ENCODE measurements at places on chromosomes 16 and 17. TPM values are rescaled to one million over a fixed set of nuclear protein-coding genes. Genes with fewer than 3 reads are reported as not detected.

GRCh38 chr17:78358538-78359320 is 1.1 kb downstream of the SOCS3 start:
- peak; percentile 56 for DNase-seq

DNA sequence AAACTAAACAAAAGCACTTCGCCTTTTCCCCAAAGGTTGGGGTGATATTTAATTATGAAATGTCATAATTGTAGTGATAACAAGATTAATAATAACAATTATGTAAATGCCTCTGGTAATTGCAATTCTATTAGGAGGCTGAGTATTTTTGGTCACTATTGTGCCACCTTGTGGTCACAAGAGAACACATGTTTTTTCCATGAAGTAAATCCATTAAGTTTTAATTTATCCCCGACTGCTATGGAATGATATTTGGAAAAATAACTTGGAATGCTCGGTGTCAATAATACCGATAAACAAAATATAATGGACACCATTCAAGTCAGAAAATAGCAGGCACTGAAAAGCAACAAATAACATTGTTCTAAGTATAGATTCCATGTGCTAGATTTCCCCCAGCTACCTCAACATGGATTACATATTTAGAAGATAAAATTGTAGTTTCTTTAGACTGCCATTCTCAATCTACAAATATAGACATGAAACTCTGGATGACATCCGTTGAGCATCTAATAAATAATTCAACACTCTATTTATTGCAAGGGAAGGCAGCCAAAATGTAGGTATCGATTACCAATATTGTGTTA is 25.0 kb upstream of the KCNJ2 start:
- DNase-seq, result peak; percentile 73

DNA sequence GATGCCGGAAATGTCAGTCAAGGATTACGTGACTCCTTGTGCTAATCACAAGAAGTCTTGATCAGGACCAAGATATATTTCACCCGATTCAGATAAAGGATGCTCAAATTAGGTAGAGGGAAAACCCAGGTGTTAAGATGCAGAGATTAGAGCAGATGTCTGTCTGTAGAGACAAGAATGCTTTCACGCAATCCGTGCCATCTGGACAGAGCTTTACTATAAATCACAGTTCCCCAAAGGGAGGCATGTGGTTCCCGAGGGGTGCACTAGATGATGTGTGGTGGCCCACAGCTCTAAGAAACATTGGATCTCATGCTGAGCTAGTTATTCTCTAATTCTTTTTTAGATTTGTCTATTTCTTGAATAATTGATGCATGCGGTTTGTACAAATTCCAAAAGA is 9.8 kb upstream of the MAP3K14 start:
- no peak for DNase-seq

Gene CASKIN2
- 8.3 TPM for total RNA-seq

- no peak for DNase-seq
Observed at GRCh38 chr17:16922386-16923096, 49.4 kb downstream of the TNFRSF13B start.

DNA sequence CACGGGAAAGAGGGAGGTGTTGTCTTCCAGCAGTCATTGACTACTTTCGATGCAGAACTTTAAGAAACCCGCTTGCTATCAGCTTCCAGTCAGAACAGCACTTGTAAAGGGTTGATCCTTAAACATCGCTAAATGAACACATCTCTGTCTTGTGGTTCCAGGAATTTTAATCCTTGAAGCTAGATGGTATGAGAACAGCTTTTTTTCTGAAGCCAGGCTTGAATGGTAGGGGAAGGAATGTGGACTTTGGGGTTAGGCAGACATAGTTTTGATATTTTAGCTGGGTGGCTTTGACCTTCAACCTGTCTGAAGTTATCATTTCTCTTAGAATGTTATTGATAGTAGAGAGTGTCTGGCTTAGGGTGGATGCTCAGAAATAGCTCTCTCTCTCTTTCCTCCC is 81.1 kb downstream of the RGS9 start:
- DNase-seq, result no peak

GRCh38 chr17:18987230-18987610 is 17.3 kb downstream of the FAM83G start:
- DNase-seq, result no peak

Gene MPV17L
- total RNA-seq, result 0.66 TPM

DNA sequence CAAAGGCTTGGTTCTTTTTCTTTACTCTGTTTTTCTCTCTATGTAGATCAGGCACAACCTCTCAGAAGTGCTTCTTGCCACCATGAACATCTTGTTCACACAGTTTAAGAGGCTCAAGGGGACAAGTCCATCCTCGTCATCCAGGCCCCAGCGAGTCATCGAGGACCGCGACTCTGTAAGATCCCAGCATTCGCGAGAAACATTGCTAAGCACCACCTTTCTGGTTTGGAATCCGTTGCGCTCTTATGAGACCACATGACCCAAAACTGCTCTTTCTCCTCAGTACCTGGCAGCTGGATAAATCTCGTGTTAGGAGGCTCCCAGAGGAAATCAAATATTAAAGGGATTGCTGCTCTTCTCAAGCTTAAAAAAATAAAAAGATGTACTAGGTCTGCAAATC is 23.3 kb upstream of the SLC12A3 start:
- no peak for DNase-seq

DNA sequence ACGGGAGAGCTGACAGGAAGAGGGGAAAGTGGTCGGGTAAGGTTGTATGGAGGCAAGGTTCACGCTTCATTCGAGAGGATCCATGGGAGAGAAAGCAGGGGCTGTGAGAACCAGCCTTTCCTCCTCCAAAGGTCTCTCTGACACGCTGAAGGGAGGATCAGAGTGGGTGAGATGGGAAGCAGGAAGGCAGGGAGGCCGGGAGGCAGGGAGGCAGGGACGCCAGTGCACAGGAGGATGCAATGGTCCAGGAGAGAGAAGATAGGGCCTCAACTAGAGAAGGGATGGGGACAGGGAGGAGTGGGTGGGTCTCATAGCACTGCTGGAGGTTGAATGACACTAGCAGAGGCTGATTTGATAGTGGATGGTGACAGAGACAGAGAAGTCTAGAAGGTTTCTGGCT is 54.1 kb downstream of the PIMREG start:
- DNase-seq, result no peak

GRCh38 chr16:58755989-58756649 is 22.0 kb upstream of the GOT2 start:
- peak; percentile 74 for DNase-seq

Gene GRB7
- under 0.01 TPM for total RNA-seq

GRCh38 chr17:74769856-74770497 is 6.2 kb downstream of the NAT9 start:
- no peak for DNase-seq

- DNase-seq, result no peak
Observed at GRCh38 chr17:55272711-55273578, 8.2 kb downstream of the HLF start.

Gene SRL
- under 0.01 TPM for total RNA-seq

Gene PIPOX
- total RNA-seq, result 0.83 TPM

GRCh38 chr16:17083628-17084027 is 387.1 kb downstream of the XYLT1 start:
- DNase-seq, result no peak

Gene CDH15
- total RNA-seq, result 0.99 TPM

- DNase-seq, result peak; percentile 97
Observed at GRCh38 chr17:80791758-80792284, 199.8 kb upstream of the CHMP6 start.

DNA sequence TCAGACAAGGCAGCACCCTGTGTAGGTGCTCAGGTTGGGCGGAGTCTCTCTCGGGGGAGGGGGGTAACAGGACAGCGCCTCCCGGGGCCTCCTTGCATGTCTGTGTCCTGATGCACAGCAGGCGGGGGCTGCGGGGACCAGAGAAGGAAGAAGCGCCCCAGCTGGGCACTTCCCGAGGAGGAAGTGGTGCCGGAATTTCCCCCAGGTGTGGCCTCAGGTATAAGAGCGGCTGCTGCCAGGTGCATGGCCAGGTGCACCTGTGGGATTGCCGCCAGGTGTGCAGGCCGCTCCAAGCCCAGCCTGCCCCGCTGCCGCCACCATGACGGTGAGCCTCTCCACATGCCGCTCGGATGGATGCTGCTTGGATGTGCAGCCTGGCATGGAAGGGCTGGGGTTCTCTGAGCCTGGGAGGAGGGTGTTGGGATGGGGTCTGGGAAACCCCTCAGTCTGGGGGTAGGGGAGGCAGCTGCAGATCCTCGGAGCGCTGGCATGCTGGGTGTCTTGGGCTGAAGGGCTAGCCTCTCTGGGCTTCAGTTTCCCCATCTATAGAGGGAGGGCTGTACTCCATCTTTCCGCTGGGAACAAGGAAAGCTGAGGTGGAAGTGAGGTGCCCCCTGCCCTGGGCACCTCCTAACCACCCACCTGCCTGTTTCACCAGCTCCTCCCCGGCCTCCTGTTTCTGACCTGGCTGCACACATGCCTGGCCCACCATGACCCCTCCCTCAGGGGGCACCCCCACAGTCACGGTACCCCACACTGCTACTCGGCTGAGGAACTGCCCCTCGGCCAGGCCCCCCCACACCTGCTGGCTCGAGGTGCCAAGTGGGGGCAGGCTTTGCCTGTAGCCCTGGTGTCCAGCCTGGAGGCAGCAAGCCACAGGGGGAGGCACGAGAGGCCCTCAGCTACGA is at the start of gene IL17C:
Gene IL17C, plus strand, starts transcription at position 250 of the 908 bp plus-strand sequence. Its CDS starts 70 bp downstream, at position 320.
- no peak for DNase-seq

GRCh38 chr17:66837885-66838665 is 3.2 kb downstream of the CACNG5 start:
- DNase-seq, result no peak

- peak; percentile 85 for DNase-seq
Observed at GRCh38 chr17:81097134-81097942, 62.4 kb downstream of the BAIAP2 start.

GRCh38 chr17:78112518-78113471 is 15.8 kb downstream of the TMC6 start:
- DNase-seq, result peak; percentile 20

DNA sequence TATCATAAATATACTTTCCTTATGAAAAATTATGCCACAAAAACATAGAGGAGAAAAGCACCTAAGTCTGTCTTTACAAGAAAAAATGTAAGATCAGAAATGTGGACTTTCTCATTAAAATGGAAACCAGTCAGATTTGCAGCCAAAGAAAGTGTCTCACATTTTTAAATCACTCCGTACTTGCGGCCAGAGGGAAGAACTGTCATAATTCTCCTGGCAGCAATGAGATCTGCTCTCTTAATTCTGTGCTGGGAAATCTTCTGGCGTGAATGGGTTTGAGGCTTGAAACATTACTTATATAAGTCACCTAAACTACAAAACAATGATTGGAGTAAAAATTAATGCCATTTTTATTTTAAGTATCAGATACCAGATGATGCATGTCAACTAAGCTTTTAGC is 10.7 kb downstream of the C16orf95 start:
- DNase-seq, result no peak

DNA sequence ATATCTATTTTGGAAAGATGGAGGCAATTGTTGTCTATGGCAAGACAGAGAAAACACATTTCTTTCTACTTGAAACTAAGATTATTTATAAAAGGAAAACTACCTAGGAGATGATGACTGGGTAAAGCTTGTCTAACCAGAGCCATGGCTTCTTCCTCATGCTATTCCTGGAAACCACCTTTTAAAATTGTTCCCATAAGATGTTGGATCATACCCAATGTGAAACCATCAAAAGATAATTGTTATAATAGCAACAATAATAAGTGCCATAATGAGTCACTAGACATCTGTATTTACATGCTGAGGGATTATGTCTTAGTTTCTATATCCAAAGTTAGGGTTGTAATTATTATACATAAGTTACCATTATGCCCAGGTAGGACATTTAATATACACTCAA is 428.4 kb downstream of the KCNJ2 start:
- no peak for DNase-seq

DNA sequence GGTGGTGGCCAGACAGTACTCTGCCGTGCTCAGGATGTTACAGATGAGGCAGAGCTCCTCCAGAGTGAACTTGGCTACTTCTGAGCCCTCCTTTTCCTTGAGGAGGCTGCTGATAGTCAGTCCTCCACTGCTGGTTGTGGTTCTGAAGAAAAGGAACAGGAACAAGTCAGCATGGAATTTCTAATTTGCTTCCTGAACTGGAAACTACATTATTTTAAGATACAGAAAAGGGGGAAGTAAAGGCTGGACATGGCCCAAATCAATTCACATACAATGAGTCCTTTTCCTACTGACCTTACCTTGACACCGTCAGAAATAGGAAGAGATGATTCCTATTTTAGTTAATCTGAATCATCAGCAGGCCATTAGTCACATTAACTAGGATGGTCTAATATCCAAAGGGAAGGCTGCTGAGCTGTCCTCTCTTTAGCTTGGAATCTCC is 154.2 kb downstream of the VPS53 start:
- no peak for DNase-seq

Gene WNT9B
- total RNA-seq, result not detected

DNA sequence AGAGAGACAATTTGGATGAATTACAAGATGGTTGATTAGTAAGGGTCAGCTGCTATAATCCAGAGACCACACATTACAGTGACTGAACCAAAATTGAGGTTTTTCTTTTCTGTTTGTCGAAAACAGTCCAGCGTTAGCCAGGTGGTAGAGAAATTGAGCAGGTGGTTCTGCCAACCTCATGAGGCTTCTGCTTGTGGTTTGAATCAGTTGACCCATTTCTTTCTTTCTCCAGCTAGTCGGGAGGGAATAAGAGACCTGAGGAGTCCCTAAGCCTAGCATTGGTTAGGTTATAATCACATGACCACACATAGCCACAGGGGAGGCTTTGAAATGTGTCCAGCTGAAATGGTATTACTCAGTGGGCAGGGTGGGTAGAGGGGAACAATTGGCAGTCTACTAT is 504.6 kb downstream of the HS3ST4 start:
- DNase-seq, result no peak

DNA sequence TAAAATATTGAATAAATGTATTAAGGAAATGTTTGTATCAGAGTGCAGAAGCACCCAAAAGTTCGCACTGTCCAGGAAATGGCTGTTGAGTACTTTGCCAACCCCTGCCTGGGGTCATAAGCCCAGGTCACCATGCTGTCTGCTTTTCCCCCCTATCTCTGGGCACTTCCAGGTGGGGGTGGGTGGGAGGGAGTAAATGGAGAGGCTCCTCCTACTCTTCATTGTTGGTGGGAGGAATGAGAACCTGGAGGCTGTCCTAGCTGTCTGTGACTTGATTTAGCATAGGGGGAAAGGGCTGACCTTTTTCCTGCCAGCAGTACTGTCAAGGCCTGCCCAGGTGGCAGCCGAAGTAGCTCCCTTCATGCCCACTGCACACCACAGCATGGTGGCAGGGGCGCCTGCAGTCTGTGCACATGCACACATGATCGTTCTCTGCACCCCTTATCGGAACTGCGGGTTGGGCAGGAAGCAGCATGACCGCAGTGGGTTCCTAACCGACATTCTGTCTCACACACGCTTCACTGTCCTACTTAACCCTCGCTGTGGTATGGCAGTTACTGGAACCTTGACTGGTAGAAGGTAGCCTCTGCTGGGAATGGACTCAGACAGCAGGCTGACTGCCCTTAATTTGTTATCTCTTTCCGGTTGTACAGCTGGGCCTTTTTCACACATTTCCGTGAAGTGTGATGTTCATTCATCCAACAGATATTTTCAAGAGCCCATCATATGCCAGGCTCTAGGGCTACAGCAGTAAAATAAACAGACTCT is 41.5 kb downstream of the LDHD start:
- DNase-seq, result no peak

GRCh38 chr17:31295489-31295871 is 1.6 kb downstream of the OMG start:
- DNase-seq, result no peak

- peak; percentile 59 for DNase-seq
Observed at GRCh38 chr17:14580499-14580898, 279.6 kb downstream of the HS3ST3B1 start.

Gene PRR11
- 1.0 TPM for total RNA-seq

Measured in fibroblast of lung (primary cell).